ENCODE measurements at places on chromosomes 13 and 19.

- DNase-seq, result no peak
Observed at GRCh38 chr19:33621811-33622504, at the start of gene CHST8. TSS of gene CHST8 (plus strand) at chr19:33621953. CDS start at chr19:33689262, 67,309 bp downstream.

GRCh38 chr13:44160591-44161191 is 212.9 kb upstream of the SERP2 start:
- DNase-seq, result no peak

DNA sequence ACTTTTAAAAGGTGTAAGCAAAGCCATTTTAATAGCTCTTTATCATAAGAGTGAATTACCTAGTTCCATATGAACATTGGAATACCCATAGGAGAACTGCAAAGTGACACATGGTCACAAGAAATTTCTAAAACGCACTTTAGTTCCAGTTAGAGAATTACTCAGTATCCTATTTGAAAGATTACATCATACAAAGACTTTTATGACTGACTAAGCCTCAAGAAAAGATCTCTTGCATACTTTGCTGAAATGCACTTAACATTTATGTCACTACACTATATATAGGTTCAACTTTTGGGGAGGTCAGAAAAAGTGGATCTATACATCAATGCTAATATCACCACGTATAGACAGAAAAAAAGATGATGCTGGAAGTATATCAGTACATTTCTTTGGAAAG is 7.1 kb downstream of the PCDH9 start:
- DNase-seq, result no peak

DNA sequence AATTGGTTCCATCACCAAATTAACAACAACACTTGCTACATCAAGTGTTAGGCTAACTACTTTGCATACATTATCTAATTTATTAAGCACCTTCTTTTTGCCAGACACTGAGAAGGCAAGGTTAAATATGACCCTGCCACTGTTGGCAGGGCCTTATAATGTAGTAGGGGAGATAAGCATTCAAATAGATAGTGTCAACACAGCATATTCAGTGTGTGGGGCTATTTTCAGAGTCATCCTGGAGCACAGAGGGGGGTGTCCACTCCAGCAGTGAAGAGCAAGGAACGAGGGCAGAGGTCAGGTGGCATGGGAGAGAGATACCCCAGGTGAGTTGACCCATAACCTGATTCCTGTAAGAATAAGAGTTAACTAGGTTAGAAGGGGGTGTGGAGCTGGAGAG is 121.6 kb downstream of the COG6 start:
- DNase-seq, result no peak

- DNase-seq, result no peak
Observed at GRCh38 chr13:67664502-67664901, 434.4 kb upstream of the PCDH9 start.

GRCh38 chr13:44303681-44304432 is 69.8 kb upstream of the SERP2 start:
- no peak for DNase-seq

- no peak for DNase-seq
Observed at GRCh38 chr13:33219926-33220325, 65.6 kb downstream of the STARD13 start.

DNA sequence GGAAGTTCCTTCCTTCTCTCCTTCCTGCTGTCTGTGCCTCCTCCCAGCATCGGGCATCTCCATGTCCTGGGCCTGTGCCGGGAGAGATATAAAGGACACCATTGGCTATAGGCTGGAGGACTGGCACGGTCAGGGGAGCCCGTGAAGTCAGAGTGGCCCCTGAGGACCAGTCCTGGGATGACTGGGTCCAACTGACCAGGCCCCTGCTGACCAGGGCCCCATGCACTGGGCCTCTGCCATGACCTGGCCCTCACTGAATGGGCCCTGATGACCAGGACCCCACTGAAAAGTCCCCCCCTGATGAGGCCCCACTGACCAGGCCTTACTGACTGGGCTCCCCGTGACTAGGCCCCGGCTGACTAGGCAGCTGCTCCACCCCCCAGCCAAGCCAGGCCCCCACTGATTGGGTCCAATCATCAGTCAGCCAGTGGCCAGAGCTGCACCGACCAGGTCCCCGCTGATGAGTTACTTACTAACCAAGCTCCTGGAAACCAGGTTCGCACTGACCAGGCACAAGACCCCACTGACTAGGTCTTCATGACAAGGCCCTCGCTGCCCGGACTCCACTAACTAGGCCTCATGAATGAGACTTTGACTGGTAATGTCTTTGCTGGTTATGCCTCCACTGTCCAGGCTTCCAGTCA is 20.0 kb upstream of the ZNF14 start:
- no peak for DNase-seq

- DNase-seq, result no peak
Observed at GRCh38 chr13:99992949-99993351, 11.4 kb downstream of the ZIC2 start.

- DNase-seq, result no peak
Observed at GRCh38 chr19:2173767-2174577, 10.2 kb downstream of the DOT1L start.

DNA sequence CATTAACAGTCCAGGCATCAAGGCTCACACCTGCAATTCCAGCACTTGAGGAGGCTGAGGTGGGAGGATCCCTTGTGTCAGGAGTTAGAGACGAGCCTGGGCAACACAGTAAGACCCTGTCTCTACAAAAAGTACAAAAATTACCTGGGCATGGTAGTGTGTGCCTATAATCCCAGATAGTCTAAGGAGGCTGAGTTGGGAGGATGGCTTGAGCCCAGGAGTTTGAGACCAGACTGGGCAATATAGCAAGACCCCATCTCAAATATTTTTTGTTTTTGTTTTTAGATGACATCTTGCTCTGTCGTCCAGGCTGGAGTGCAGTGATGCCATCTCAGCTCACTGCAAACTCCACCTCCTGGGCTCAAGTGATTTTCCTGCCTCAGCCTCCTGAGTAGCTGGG is 40.1 kb upstream of the ONECUT3 start:
- DNase-seq, result no peak
